Suprapubic skin (tissue), 4 donors: ENCODE measurements at places on chromosomes 3 and 15.
A peak's percentile ranks its signal among the peaks of the same experiment; 100 is the strongest.

GRCh38 chr3:196609343-196609775, 30.1 kb upstream of the NRROS start:
- peak; percentile 96 for DNase-seq

DNA sequence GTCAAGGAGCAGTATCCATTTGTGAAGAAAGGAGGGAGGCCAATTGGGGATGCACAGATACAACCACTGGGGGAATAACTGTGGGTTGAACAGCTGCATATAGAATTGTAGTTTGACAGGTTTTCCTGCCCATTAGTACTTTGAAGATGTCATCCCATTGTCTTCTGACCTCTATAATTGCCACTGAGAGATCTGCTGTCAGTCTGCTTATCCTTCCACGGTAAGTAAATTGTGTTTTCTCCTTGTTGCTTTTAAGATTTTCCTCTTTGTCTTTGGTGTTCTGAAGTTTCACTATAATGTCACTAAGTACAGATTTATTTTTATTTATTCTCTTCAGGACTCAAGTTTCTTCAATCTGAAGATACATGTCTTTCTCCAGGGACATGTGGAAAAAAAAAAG, 56.6 kb downstream of the MOBP start:
- no peak for DNase-seq

DNA sequence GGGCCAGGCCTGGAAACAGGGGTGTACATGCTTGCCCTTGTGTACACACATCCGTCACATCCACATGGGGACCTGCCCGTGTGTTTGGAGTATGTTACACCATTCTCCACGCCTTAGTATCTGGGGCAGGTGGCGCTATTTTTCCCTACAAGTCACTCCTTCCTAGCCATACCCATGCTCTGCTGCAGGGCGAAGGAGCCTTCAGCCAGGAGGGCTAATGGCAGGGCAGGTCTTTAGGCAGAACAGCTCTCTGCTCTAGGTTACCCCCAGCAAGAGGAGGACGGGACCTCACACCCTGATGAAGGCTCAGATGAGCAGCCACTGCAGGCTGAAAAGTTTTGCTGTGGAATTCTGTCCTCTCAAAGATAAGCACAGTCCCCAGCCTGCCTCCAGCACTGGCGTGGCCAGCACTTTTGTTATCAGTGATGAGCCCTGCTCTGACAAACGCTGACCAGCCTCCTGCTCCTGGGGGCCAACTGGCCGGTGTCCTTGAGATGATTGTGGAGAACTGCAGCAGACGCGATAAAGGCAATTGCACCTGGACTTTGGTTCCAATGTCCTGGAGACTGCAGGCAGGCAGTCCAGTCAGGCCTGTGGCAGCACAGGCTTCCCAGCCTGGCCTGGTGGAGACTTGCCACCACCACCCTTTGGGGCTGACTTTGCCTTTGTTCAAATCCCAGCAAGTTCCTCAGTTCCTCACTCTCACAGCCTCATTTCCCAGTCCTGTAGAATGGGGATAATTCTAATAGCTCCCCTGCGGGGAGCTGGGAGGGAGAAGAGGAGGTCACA, 19.8 kb upstream of the PIGZ start:
- peak; percentile 66 for DNase-seq

DNA sequence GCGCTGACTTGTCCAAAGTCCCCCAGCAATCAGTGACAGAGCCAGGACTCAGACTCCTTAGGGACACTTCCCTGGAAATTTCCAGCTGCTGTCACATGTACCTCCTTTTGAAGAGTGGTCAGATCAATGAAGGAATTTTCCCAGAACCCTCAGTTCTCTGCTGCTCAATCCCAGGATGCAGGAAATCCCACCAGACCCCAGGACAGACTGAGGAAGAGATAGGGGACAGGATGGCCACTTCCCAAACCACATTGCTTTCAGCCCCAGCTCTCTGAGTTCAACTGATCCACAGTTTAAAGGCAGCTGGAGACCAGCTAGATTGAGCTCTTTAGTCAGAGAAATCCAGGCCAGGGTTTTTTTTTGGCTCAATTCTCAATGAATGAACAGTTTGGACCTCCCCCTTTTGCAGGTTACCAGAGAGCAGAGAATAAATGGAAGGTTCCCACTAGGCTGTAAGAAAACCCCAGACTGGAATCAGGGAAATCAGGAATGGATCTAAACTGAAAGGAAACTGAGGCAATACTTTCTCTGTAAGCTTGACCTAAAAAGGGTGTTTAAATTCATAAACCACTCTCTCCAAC, 1.5 kb downstream of the CYP1A1 start:
- no peak for DNase-seq

DNA sequence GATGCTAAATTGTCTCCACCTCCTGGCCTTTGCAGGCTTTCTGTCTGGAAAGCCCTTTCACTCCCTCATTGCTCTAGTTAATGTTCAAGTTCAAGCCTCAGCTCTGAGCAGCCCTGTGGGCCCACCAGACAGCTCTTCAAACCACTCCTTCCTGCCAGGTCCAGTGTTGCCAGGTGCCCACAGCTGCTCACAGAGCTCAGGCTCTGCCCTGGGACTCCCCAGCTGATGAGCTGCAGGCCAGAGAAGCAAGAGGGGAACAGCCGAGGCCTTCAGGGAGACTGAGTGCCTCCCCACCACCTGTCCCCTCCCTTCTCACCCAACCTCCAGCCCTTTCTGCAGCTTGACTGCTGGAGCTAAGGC, 1.3 kb upstream of the ZBTB47 start:
- no peak for DNase-seq

DNA sequence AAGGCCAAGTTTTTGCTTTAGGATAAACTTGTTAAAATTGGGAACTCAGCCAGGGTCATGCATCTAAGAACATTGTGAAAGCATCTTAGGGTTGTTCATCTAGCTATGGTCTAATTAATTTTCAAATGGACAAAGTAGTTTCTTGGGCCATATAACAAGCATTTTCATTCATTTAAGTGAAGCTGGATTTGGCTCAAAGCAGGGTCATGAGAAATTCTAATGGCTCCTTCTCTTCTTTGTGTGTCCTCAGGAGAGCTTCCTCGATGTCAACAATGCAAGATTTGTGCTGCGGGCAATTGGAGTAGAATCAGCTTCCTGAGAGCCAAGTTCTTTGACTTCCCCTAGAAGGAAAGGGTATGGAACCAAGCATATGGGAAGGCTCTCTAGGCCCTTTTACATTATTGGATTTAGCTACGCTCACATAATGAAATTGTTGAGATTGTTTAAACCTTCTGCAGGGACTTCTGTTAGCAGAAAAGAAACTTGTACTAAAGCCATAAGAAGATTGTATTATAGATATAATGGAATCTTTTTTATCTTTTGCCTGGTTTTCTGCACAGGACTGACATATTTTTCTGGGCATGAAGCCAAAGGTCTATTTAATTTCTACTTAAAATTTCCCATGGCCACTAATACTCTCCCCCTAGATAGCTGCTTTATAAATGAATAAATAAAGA, 1.8 kb upstream of the SAMMSON start:
- no peak for DNase-seq

DNA sequence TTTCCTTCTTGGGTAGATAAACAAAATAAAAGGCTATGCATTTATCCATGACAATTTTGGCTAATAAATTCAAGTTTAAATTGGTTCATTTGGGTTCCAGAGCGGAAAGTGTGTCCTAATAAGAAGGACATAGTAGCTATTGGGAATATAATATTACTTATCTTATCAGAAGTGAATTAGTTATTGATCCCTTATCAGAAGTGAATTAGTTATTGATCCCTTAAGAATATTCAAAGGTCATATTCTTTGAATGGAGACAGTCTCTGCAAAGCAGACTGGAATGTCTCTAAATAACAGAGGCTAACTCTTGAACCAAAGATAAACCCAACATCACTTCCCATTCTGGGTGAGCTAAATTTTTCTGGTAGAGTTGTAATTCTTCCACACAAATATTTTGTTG, 290.7 kb upstream of the BCHE start:
- DNase-seq: no peak

DNA sequence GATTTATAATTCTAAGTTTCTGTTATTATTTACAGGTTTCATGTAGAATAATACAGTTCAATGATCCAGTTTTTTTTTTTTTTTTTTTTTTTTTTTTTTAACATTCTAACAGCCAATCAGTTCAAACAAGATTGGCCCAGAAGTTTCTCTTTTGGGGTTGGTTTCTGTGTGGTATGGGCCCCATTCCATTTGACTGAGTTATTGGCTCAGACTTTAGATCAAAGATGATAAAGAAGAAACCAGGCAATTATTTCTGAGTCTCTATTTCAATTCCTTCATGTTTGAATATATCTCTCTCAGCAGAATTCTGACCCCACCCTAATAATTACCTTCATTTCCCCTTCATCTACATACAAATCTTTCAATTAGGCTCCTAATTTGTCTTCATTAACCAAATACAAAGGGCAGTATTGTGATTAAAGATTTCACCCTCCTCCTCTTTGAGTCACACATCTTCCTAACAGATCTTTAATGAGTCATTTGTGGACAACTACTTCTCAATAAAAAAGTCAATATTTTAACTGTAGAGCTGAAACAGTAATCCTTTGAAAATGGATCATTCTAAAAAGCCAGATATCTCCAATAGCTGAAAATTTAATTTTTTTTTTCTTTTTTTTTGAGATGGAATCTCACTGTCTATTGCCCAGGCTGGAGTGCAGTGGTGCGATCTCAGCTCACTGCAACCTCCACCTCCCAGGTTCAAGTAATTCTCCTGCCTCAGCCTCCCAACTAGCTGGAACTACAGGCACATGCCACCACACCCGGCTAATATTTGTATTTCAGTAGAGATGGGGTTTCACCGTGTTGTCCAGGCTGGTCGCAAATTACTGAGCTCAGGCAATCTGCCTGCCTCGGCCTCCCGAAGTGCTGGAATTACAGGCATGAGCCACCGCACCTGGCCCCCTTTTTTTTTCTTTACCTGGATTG, 878.8 kb downstream of the NAALADL2 start:
- DNase-seq: no peak

DNA sequence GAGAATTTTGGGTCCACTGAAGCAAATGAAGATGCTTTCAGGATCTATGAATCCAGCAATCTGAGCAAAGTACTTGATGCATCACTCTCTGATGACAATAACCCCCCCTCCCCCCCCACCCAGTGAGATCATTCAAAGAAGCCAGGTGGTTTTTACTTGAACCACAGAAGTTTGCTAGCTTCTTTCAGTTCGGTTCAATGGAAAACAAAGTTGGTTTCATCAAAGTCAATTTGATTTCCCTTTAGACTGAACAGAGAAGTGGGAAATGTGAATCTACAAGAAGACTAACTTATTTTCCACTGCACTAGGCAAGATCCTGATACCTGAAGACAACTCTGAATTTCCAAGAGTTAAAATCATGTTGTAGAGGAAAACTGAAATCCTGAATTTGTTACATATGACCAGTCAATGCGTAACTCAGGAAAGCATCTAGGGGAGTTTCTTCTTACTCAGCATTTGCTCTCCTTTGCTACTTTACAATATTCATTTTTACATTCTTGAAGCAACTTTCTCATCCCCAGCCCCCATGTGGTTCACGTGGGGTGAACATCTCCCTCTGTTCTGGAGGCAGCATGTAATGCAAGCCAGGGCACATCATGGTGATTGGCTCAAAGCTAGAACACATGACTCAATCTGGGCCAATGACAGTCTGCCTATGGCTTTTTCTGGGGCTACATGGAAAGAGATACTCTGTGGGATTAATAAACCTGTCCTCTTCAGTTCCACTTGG, 572.6 kb downstream of the FOXP1 start:
- no peak for DNase-seq

- DNase-seq: no peak
Observed at GRCh38 chr3:64031540-64032508, 8.5 kb upstream of the PSMD6 start.

DNA sequence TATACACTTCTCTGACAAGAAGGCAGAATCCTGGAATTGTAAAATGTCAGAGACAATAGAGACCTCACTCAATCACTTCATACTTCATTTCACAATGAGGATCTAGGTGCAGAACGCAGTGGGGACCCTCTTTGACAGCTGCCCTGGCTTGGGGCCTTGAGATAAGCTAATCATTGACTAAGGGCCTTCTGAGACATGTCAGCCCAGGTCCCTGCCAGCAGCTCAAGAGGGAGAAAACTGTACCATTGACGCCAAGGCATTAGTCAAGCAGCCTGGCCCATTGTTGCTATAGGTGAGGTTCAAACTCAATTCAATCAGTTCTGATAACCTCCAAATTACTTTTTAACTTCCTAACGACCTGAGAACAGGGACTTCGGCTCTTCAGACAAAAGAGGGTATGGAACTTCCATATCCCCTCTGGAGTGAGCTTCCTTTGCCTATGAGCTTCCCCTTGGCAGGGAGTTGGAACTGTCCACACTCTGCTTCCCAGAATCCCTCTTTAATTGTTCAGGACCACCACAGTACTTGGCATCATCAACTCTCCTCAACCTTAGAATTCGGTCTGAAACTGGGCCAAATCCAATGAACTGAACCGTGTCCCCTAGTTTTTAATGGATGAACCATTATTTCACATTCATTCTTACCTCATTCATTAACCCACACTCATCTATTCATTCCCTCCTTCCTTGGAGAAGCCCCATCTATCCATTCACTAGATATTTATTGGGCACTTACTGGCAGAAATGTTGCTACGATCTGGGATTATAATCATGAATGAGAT, 1.5 kb upstream of the CYP8B1 start:
- DNase-seq: no peak

DNA sequence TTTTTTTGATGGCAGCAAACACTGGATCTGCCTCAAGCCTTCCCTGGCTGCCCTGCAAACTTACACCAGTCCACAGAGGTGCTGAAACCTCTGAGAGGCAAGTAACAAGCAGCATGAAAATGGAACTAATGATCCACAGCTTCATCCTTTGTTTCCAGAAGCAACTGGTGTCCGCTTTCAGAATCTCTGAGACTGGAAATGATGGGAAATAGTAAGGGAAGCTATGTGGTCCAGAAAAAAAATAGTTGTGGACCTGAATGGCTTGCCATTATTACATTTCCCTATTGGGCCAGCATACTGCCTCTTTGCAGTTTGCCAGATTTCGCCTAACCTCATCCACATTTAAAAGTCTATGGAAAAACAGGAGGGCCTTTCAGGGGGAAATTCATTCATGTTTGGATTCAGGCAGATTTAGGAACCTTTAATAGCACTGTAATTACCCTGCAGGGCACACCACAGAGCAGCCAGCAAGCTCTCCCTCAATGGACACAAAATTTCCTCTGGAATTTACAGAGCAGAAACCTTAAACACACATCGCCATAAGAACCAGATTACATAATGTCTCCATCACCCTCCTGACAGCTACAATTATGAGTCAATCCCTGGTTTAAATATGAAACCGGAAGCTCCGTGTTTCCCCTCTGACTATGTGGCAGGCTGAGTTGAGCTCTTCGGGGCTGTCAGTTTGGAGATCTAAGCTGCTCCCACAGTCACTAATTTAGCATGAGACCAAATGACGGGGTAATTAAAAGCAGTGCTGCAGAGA, 134.4 kb downstream of the TMCO5A start:
- DNase-seq: no peak

GRCh38 chr3:64341296-64341695, 116.0 kb upstream of the PRICKLE2 start:
- no peak for DNase-seq

GRCh38 chr15:89071471-89071870, 16.8 kb upstream of the ABHD2 start:
- DNase-seq: no peak

DNA sequence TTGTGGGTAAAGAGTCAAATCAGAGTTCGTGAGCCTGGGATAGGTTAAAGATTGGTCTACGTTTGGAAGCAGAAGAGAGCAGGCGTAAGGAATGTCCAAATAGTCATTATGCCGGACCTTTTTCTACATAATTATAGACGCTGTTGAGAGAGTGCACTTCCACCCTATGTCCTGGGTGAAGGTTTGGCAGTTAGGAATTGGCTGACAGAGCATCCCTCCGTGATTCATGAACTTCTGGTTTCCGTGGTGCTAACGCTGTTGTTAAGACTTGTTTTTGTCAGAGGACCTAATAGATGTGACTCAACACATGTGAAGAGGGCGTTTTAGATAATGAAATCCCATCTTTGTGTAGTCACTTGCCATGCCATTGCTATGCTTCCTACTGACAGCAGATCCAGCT, 1.1 kb downstream of the EAF1 start:
- no peak for DNase-seq
